ENCODE measurements at places on chromosomes 7 and 10.

GRCh38 chr10:51772387-51772786 lies 73.0 kb upstream of the CSTF2T start:
- no peaks in the 10 kb centered on the region for H3K36me3 ChIP-seq
- no peaks in the 10 kb centered on the region for H3K27me3 ChIP-seq
- DNase-seq: no peak
- no peak overlapping the region for H3K4me3 ChIP-seq
- H3K27ac ChIP-seq: no peak overlapping the region
- H3K4me1 ChIP-seq: no peaks in the 10 kb centered on the region

DNA sequence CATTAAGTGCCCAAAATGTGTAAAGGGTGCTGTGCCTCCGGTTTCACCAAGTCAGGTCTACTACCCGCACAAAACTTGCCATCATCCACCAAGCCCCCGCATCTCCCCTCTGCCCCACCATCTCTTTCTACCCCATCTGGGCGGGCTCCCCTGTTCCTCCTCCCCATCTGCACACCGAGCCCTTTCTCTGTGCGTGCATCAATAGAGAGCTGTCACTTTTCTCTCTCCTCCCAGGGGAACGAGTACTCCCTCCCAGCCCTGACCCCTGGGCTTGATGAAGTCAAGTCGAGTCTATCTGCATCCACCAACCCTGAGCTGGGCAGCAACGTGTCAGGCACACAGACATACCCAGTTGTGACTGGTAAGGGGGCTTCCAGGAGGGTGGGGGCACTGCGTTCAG lies 63.5 kb downstream of the PAX2 start:
- DNase-seq: no peak
- no peak overlapping the region for H3K27ac ChIP-seq

- DNase-seq: no peak
- no peak overlapping the region for H3K4me3 ChIP-seq
- H3K27me3 ChIP-seq: no peaks in the 10 kb centered on the region
- H3K4me1 ChIP-seq: no peaks in the 10 kb centered on the region
These were observed 110.5 kb downstream of the ITGA8 start for GRCh38 chr10:15609246-15609645.

GRCh38 chr10:88125766-88126165 lies 262.3 kb downstream of the PTEN start:
- DNase-seq: no peak
- H3K4me3 ChIP-seq: no peak overlapping the region
- H3K36me3 ChIP-seq: no peaks in the 10 kb centered on the region
- H3K4me1 ChIP-seq: no peaks in the 10 kb centered on the region
- no peaks in the 10 kb centered on the region for H3K27me3 ChIP-seq
- no peak overlapping the region for H3K27ac ChIP-seq

GRCh38 chr10:5618829-5619228 lies 47.6 kb downstream of the ASB13 start:
- H3K4me3 ChIP-seq: no peak overlapping the region
- H3K27ac ChIP-seq: no peak overlapping the region
- no peak for DNase-seq
- H3K27me3 ChIP-seq: no peaks in the 10 kb centered on the region
- H3K36me3 ChIP-seq: no peaks in the 10 kb centered on the region
- H3K4me1 ChIP-seq: no peaks in the 10 kb centered on the region

Measured in upper lobe of left lung (tissue), 6 donors.